ENCODE measurements at places on chromosomes 5 and 9.

- no peak for DNase-seq
These were observed 156.4 kb downstream of the TENT4A start for GRCh38 chr5:6869677-6870076.

GRCh38 chr5:79053321-79053720 lies 16.2 kb downstream of the DMGDH start:
- DNase-seq, result no peak

- no peak for DNase-seq
These were observed 188.2 kb downstream of the CRB2 start for GRCh38 chr9:123544007-123544827.

- no peak for DNase-seq
These were observed 79.8 kb downstream of the MUSK start for GRCh38 chr9:110748251-110748893.

DNA sequence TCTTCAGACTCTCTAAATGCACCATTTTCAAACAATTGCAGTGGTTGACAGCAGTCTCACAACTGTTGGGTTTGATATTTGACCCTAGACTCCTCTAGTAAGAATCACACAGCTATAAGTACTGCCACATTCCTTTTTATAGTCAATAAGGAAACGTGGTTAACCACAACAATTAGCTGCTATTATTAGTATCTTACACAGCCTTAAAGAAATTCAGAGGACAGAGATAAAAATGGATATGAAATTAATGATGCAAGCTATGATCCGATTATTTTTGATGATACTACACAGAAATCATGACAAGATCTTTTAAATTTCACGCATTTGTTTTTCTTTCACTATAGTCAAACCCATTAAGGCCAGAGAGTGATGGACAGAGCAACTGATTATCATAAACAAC lies 288.6 kb upstream of the C9orf72 start:
- DNase-seq, result no peak

- DNase-seq, result no peak
These were observed 71.3 kb upstream of the OTULINL start for GRCh38 chr5:14510156-14510734.

- no peak for DNase-seq
These were observed 5.2 kb upstream of the RAPGEF6 start for GRCh38 chr5:131640043-131640856.

GRCh38 chr5:110013017-110013416 lies 323.3 kb downstream of the MAN2A1 start:
- DNase-seq, result no peak

- no peak for DNase-seq
These were observed 284.2 kb upstream of the SGCD start for GRCh38 chr5:156042726-156043125.

GRCh38 chr5:39478863-39479262 lies 54.1 kb upstream of the DAB2 start:
- DNase-seq, result no peak
